ENCODE measurements at places on chromosomes 13 and 19. TPM values are rescaled to one million over a fixed set of nuclear protein-coding genes. Genes with fewer than 3 reads are reported as not detected.

Gene DAND5
- polyA plus RNA-seq, result 0.04 TPM

Gene ZNF729
- not detected for polyA plus RNA-seq

Gene ACP5
- 9.9 TPM for polyA plus RNA-seq

Gene EBI3
- 1.4 TPM for polyA plus RNA-seq

Gene ZNF614
- 1.8 TPM for polyA plus RNA-seq
